ENCODE measurements at places on chromosomes 12 and 14. TPM values are rescaled to one million over a fixed set of nuclear protein-coding genes. Genes with fewer than 3 reads are reported as not detected.

DNA sequence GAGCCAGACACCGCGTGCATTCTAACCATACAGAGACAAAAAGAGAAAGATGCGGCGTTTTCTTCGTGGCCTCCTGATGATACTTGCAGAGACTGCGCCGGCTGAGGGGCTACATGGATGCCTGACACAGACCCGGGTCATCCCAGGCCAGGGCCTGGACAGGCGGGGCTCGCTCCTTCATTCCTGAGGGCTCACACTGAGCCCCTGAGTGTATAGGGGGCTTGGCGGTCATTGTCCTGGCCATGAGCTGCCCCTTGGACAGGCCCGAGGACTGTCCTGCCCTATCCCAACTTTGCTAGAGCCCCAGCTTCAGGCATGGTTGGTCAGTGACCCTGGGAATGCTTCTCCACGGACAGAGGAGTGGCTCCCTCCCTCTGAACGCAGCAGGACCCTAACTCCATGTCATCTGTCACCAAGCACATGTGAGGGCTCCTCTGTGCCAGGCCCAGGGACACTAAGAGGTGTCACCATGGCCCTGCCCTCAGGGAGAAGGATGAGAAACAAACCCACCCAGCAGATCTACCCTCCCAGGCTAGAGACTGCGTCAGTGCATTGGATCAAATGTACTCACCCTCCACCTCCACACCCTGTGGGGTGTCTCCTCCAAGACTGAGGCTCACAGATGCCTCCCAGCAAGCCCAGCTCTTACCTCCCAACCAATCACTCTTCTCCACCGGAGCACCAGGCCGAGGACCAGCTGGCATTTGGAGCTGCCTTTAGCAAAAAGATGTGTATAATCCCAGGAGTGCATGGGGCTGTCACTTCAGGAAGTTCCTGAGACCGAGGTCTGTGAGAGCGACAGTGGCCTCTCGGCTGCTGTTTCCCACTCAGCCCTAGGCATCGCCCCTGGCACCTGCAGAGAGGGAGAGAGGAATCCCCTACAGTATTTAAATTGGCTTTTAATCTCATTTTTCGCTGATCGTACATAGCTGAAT is 102.7 kb downstream of the DICER1 start:
- no peak for DNase-seq

DNA sequence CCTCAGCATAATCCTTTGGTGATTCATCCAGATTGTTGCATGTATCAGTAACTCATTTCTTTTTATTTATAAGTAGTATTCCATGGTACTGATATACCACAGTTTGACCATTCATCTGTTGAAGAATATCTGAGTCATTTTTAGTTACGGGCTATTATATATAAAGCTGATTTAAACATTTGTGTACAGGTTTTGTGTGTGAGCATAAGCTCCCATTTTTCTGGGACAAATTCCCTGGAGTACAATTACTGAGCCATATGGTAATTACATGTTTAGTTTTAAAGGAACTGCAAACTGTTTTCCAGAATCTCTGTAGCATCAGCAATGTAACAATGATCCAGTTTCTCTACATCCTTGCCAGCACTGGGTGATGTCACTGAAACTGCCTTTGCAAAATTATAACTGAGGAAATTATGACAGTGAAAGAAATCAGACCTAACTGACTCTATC is 236.2 kb upstream of the KRR1 start:
- DNase-seq: no peak

GRCh38 chr12:800401-800800 is 48.0 kb downstream of the WNK1 start:
- no peak for DNase-seq

DNA sequence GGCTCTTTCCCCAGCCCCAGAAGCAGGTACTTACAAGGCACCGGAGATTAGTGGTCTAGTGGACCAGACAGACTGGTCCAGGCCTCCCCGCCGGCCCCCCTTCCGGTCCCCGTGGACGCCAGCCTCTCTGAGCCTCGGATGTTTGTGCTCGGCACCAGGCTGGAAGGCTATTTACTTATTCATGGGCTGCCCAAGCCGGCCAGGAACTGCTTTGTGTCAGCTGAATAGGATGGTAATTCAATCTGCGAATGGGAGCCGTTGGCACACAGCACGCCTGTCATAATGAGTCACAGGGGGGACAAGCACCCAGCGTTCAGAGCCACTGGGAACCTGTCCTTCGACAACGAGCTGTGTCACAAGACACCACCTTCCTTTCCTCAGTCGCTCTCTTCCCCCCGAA is 82.3 kb downstream of the RIMBP2 start:
- no peak for DNase-seq

Gene SLC17A8
- not detected for total RNA-seq

DNA sequence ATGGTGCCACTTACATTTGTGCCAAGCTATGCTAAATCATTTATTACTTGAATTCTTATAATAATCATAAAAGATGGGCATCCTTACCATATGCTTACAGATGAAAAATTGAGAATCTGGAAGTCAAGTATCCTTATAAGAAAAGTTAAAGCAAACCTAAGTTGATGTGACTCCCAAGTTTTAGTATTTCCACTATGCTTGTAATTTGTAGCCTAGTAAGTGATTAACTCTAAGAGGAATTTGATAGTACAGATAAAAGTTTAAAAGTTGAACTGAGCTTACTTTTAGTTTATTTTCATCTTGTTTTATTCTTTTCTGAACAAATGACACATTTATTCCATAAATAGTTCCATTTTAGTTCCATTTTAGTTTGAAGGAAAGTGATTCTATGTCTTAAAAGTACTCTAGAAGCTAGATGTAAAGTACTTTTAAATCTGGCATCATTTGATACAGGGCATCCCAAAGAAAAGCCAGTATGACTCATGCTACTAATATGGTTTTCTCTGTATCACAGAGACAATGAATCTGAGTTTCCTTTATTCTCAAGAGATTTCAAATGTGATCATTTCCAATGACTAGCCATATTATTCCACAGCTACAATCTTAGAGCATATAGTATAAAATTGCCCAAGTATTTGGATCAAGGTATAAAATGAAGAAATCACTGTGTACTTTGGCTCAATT is 596.0 kb downstream of the SLC16A7 start:
- no peak for DNase-seq

- no peak for DNase-seq
Observed at GRCh38 chr12:86228656-86229055, 27.5 kb downstream of the MGAT4C start.

DNA sequence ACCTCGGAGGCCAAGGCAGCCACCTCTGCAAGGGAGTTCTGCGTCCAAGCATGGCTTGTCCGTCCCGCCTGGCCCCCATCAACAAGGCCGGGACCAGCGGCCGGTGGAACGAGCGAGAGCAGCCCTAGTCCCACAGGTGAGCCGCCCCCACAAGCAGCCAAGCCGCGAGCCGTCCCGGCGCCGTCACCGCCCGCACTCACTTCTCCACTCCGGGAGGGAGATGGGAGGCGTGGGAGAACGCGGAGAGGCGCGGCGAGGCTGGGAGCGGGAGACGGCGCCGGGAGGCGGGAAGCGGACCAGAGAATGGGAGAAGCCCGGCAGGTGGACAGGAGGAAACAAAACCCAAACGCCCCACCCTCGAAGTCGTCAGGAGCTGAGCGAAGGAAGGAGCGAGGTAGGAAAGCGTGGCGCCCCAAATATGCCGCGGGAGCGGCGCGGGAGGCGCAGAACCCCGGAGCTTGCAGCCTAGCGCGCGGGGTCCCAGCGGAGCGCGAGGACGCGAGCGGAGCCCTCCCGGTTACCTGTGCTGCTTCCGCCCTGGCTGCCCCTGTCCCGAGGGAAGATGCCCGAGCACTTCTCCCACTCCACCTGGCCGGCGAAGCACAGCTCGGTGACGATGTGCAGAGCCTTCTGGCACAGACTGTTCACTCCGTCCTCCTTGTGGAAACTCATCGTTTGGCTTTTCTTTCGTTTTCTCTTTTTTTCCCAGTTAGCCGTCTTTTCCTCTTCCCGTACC is 600 bp downstream of the SYT10 start:
- no peak for DNase-seq

Gene BCL11B
- total RNA-seq: 0.85 TPM

- no peak for DNase-seq
Observed at GRCh38 chr12:72141381-72141780, 130.8 kb upstream of the TRHDE start.
